ENCODE measurements at places on chromosomes 3 and 15.

DNA sequence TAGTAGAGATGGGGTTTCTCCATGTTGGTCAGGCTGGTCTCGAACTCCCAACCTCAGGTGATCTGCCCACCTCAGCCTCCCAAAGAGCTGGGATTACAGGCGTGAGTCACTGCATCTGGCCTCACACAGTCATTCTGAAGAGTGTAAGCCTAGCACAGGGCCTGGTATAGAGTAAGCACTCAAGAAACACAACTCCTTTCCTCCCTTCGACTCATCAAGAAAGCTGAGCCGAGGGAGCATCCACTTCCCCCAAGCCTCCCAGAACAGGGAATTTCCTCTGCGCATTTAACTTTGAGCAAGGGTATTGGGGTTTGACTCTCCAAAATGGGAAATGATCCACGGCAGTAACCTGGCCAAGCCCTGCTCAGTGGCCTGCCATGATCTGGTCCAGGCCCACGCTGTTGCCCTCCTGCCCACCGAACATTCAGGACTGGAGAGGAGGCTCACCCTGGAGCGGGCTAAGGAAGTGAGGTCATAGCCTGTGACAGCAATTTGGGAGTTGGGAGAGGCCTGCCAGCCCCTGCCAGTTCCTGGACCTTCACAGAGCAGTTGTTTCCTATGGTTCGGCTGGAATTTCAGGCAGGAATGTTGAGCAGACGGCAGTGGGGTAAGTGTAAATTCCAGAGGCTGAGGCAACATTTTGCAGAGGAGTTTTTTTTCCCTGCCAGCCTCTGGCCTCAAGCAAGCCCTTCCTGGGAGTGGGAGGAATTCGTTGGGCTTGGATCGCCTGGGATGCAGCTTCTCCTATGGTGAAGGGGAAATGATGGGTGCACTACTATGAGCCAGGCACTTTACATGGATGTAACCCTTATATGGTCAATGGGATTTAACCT lies 21.2 kb upstream of the SMAD3 start:
- DNase-seq: no peak

DNA sequence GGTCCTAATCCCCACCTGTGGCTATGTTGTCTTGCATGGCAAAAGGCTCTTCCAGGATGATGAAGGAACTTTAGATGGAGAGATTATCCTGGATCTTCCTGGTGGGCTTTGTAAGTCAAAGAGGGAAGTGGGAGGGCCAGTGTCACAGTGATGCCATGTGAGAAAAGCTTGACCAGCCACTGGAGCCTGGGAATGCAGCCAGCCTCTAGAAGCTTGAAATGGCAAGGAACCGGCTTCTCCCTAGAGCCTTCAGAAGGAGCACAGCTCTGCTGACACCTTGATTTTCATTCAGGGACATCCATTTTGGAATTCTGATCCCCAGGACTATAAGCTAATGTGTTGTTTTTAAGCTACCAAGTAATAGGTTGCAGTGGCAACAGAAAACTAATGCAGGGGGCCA lies 58.3 kb downstream of the CLEC3B start:
- DNase-seq: no peak

DNA sequence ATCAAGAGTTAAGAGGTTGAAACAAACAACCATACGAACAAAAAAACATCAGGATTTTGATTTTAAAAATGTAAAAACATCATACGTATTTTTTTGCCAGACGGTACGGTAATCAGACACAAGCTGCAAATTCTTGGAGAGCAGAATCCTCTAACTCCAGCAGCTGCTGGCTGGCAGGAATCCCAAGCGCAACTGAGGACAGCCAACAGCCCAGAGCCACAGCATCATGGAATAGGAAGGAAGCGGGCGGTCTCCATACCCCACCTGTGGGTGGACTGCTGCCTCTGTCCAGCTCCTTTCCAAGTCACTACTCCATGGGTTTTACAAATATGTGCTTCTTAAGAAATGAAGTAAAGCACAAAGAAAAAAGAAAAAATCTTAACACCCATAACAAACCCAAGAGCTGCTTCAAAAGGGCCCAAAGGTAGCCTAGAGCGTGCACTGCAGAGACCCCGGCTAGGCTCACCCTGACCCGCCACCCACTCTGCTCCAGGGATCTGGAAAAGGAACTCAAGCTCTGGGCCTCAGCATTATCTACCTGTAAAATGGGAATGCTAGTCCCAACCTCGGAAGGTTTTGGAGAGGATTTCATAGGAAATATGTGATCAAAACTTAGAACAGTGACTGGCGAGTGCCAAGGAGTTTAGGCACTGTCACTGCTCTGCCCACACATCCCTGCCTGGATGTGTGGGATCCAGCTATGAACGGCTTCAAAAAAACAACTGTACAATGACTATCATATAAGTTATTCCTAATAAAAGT lies 33.4 kb downstream of the ZXDC start:
- DNase-seq: no peak

- no peak for DNase-seq
Measured at GRCh38 chr3:123061856-123062255, 5.0 kb upstream of the PDIA5 start.

GRCh38 chr15:48590723-48591122 lies 54.8 kb downstream of the FBN1 start:
- no peak for DNase-seq

- DNase-seq: no peak
Measured at GRCh38 chr15:62834686-62835329, 207.7 kb upstream of the TPM1 start.

DNA sequence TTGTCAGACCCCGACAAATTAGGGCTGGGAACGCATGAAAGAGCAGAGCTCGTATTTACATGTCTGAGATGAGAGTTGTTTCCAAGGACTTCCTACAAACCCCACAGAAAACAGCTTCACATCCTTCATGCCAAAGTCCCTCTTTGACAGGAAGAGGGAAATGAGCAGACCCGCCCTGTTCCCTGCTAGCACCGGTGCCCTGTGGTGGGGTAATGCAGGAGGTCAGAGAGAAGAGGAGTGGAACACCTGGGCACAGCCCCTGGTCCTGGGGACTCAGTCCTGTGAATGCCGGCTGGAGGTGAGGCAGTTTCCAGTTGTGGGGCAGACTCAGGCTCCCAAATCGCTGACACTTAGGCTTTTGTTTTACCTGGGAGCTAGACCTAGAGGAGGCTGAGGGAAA lies 4.0 kb downstream of the PLA2G4D start:
- DNase-seq: no peak

DNA sequence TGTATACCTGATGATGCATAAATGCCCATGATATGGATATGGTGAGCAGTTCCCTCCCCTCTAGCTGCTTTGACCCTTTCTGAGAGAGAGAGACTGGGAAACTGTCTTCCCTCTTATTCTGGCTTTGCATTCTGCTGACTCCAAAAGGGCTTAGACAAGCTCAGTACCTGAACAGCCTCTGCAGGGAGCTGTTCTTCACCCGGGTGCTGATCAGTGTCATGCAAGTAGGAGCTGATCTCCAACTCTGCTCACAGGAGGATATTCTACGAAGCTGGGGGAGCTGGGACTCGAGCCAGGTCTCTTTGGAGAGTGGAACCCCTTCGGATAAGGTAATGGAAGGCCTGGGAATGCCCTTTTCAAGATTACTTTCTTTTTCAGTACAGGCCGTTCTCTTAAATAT lies 237.1 kb downstream of the RYR3 start:
- no peak for DNase-seq

DNA sequence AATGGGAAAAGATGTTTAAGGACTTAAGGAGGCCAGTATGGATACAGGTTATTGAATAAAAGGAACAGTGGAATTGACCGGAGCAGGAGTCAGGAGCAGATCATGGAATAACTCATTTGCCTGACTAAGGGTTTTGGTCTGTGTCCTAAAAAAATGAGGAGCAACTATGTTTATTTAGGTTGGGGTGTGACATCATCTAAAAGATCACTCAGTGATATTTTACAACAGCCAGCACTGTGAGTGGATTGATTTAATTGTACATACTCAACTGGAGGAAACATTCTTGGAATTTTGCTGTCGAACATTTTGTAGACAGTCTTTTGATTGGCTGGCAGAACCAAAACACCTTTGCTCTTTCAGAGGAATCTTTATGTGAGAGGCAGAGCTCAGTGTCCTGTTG lies 348.6 kb upstream of the CDIN1 start:
- DNase-seq: no peak

DNA sequence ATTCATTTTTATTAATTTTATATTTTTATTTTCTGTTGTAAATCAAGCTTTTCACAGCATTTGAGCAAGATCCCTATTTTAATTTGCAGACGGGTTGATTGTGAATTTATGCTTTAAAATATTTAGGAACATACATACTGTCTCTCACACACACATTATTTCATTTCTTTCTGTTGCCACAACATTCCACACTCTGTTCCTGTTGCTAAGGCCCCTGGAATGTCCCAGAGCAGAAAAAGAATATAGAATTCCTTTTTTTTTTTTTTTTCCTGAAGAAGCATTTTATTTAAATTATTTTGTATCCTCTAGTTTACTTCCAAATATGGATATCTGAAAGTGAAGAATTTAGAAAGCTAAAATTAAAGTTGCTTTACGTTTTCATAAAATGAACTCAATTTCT lies 36.8 kb upstream of the SCAANT1 start:
- no peak for DNase-seq

GRCh38 chr15:45618813-45619212 lies 16.0 kb upstream of the SQOR start:
- DNase-seq: no peak

DNA sequence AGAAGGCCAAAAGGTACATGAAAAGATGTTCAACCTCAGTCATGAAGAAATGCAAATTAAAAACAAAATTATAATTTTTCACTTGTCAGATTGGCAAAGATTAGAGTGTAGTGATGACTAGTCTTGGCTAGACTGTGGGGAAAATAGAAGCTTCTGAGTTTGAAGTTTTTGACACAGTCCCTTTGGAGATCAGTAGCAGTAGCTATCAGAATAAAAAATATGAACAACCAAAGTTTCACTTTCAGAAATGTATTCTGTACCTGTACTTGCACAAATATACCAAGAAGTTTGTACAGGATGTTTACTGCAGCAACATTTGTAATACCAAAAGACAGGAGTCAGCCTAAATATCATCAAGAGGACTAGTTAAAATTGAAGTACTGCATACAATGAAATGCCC lies 14.1 kb downstream of the ATP2C1 start:
- DNase-seq: no peak

DNA sequence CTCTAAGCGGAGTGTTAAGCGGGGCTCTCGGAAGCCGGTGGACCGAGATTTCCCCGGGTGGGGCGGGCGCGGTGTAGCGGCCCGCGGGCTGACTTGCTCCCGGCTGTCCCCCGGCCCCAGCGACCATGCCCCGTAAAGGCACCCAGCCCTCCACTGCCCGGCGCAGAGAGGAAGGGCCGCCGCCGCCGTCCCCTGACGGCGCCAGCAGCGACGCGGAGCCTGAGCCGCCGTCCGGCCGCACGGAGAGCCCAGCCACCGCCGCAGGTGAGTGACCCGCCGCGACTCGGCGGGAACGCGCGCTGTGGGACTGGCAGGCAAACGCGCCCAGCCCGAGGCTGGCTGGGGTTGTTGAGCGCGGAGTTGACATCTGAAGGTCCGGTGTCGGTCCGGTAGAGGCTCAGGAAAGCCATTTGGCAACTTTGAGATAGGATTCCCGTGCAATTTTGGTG lies 1.3 kb downstream of the SMC4 start:
- no peak for DNase-seq

- no peak for DNase-seq
Measured at GRCh38 chr15:90001683-90002427, 731 bp downstream of the ZNF710 start.

DNA sequence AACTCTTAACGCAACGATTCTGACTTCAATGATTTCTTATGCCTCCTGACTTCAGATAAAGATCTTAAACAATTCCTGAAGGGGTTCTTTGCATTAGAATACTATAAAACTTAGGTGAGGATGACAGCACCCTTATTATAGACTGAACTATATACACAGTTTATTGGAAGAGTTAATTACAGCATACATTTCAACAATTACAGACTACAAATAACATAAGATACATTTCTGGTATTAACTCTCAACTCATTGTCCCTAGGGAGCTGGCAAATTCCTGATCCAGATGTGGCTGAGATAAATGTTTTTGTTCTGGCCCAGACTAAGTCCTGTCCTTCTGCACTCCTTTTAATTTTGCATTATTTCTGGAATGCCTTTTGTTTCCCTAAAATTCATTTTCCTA lies 155.5 kb upstream of the TMC3 start:
- DNase-seq: no peak

DNA sequence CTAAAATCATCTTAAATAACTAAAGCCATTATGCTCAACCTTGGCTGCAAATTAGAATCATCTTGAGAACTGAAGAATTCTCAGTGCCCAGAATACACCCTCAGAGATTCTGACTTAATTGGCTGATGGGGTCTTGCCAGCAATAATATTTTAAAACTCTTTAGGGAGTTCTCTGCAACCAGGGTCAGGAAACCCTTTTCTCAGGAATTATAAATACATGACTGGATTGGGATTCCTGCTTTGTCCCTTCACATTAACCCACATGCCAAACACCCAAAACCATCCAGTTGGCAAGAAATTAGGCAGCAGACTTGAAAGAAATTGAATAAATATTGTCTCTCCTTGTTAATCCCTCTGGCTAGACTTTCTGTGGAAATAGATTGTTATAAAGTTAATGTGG lies 482.3 kb upstream of the NECTIN3 start:
- no peak for DNase-seq

DNA sequence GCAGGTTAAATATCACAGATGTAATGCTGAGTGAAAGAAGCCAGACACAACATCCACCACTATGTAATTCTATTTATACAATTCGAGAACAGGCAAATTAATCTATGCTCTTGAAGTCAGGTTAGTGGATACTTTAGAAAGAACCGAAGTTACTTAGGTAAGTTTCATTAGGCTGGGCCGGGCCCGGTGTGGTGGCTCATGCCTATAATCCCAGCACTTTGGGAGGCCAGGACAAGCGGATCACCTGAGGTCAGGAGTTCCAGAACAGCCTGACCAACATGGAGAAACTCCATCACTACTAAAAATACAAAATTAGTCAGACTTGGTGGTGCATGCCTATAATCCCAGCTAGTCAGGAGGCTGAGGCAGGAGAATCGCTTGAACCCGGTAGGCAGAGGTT lies 1105.7 kb downstream of the NSUN3 start:
- no peak for DNase-seq

DNA sequence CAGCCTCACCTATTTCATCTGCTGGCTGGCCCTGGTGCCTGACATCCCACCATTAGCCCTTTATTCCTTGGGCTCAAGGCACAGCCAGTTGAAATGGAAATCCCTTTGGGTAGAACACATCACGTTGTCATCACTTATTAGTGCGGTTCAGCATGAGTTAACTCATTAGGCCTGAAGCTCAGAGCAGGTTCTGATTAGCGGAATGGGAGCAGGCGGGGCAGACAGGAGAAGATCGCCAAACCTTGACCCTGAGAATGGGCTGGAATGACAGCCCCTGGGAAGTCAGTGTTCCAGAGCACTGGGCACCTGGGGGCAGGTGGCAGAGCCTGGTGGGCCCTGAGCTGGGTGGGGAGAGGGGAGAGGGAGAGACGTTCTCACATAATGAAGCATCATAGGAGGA lies 5.8 kb downstream of the ITGA11 start:
- DNase-seq: no peak

DNA sequence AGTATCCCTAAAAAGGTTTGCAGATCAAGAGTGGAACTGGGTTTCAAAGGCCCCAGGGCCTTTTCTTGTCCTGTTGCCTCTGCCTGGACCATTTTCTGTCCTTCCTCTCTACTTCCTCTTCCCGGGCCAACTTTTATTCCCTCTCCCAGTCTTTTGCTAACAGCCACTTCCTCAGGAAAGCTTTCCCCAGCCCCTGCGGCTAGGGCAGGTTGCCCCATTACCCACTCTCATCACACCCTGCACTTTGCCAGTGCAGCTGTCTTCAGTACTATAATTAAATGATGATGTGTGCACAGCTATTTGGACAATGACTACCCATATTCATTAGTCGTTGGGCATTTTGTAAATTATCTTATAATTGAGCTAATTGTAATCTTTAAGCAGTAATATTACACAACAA lies 150.5 kb upstream of the THBS1 start:
- DNase-seq: no peak

Measured in amygdala (tissue), 56 donors.